ENCODE measurements at places on chromosomes 7 and 10.

DNA sequence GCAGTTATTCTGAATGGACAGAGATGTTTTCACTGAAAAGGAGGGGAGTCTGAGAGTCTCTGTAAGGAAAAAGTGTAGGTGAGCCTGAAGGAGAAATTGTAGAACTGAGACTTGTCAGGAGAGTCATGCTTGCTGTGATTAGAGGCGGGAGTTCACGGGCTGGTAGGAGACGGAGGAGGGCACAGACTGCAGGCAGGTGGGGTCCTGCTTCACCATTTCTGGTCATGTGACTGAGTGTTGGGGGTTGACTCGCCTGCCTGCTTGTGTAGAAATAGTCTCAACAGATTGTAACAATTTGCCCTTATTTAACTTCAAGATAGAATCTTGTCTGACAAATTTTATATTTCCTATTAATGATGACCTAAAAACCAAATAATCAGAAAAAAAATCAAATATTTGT lies 70.3 kb downstream of the OGDH start:
- DNase-seq, result no peak

- DNase-seq, result no peak
Observed at GRCh38 chr7:149385195-149385950, 75.5 kb downstream of the ZNF777 start.

DNA sequence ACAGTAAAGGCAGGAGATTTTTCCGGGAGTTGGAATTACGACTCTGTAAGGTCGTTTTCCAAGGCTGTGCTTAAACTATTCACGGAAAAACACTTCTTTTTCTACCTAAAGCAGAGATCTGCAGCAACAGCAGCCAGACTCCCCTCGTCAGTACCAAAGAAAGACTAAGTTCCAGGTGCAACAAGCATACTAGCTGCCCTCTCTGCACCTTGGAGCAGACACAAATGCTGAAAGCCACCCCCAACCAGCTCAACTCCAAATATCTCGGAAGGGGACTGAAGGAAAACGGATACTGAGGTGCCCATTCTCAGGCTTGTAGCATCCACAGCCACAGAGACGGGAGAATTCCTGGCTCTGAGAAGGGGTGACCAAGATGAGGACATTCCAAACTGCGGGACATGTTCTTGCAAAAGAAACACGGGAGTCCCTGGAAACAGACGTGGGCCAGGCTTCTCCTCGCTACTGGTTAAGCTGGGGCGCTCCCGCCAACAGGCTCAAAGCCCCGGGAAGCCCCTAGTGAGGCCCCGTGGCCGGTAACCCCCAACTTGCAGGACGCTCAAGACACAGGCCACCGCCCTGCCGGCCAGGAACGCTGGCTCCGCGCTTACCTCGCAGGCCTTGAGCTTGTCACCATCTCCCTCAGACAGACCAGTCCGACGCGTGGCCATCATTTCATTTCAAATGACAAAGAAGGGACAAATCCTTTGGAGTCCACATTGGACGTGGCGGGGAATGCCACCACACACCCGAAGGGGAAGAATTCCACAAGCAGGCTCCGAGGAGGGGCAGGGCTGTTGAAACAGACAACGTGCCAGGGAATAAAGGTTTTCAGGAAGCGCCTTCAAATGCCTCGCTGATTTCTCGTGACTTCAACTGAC lies 2.2 kb downstream of the ARHGAP21 start:
- DNase-seq, result no peak

GRCh38 chr10:52778511-52779392 lies 6.2 kb upstream of the MBL2 start:
- DNase-seq, result no peak

- no peak for DNase-seq
Observed at GRCh38 chr7:139943401-139943800, 114.3 kb downstream of the TBXAS1 start.

GRCh38 chr7:82376739-82377138 lies 66.8 kb downstream of the CACNA2D1 start:
- no peak for DNase-seq

GRCh38 chr7:17367502-17367901 lies 69.0 kb downstream of the AHR start:
- DNase-seq, result no peak

DNA sequence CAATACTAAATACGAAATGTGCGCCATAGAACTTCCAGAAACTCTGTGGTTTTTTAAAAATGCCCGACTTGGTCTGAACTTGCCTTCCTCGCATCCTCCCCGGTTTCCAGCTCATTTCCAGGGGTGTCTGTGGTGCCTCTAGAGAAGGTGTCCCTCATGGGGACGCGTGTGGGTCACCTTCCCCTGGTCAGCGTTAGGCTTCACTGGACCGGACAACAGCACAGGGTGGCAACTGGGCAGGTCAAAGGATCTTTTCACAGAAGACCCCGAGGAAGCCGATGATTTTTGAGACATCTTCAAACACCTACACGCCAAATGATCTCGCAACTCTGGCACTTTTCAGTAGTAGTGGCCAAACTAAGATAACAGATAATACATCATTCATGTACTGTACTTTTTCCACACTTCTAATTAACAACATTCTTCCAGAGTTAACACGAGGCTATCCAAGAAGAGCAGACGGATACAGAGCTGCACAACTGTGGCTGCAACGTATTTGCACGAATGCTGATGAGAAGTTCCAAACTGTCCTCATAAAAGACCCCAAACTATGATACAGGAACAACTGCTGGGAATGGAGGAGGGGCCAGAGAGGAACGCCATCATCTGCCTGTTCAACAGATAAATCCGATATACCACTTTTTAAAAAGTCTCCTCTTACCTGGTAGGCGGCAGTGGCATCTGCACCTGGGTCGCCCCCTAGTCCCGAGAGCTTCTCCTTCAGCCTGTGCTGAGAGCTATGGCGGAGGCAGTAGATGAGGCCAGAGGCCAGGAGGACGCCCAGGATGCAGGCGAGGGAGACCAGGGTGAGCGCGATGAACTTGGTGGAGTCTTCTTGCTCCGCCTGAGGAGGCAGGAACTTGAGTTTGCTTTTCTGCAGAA lies 345.5 kb downstream of the DNAJB6 start:
- no peak for DNase-seq

- no peak for DNase-seq
Observed at GRCh38 chr10:133536198-133536597, 9.0 kb downstream of the CYP2E1 start.

DNA sequence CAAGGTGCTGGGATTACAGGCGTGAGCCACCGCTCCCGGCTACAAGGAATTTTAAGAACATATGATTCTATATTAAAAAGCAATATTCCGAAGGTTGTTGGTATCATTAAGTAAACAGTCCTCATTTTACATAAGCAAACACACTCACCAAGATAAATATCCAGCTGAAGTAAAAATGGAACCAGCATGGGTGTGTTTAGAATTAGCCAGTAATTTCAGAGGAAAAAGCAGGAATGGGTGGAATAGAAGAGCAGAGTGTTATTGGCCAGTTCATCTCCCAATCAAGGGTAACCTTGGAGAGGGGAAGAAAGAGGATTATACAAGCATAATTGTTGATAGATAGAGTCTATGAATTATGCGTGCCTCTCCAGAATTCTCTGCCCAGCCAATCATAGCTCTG lies 31.7 kb upstream of the MAT1A start:
- no peak for DNase-seq

Data from stimulated activated CD4-positive, alpha-beta T cell treated with anti-CD3 and anti-CD28 coated beads, Interleukin-1b, Interleukin-23, amount 100 ng/mL, for 1 hour (primary cell).